Kidney epithelial cell (primary cell): ENCODE measurements at places on chromosomes 12 and 14. TPM values are rescaled to one million over a fixed set of nuclear protein-coding genes. Genes with fewer than 3 reads are reported as not detected.

Gene CEP128
- total RNA-seq: 1.7 and 4.2 TPM in 2 replicates

Gene SLC2A14
- not detected in 2 replicates for total RNA-seq

Gene C3AR1
- 0.04 and 0.41 TPM in 2 replicates for total RNA-seq

Gene LBHD2
- total RNA-seq: not detected in 2 replicates

Gene ARMH4
- 4.1 and 4.2 TPM in 2 replicates for total RNA-seq

Gene MAX
- 59.5 and 60.0 TPM in 2 replicates for total RNA-seq

Gene CEBPE
- total RNA-seq: not detected in 2 replicates

Gene FAM90A1
- 0.63 and 1.1 TPM in 2 replicates for total RNA-seq

Gene CMKLR1
- total RNA-seq: under 0.01 and 1.4 TPM in 2 replicates

Gene GLT1D1
- 1.3 and 1.7 TPM in 2 replicates for total RNA-seq

Gene CLEC2B
- total RNA-seq: 0.50 TPM in 1 of 2 replicates, not detected in the other

Gene DTX1
- 0.89 and 1.8 TPM in 2 replicates for total RNA-seq

Gene HOXC13
- not detected in 2 replicates for total RNA-seq

Gene TBC1D30
- total RNA-seq: 3.7 and 4.6 TPM in 2 replicates

Gene OR8S1
- total RNA-seq: not detected in 2 replicates

Gene SLC25A47
- not detected in 2 replicates for total RNA-seq

Gene DDN
- 0.13 and 0.34 TPM in 2 replicates for total RNA-seq

Gene GALNT6
- 35.0 and 45.7 TPM in 2 replicates for total RNA-seq

Gene TDRD9
- total RNA-seq: 6.5 and 7.3 TPM in 2 replicates

Gene ZBTB39
- 8.5 and 10.0 TPM in 2 replicates for total RNA-seq

Gene CRIP1
- 2.0 and 11.1 TPM in 2 replicates for total RNA-seq

Gene MLXIP
- total RNA-seq: 34.2 and 35.7 TPM in 2 replicates

Gene GNG2
- total RNA-seq: 3.3 and 4.1 TPM in 2 replicates

Gene KRT6A
- total RNA-seq: 0.21 and 0.27 TPM in 2 replicates

Gene DIP2B
- 39.3 and 40.9 TPM in 2 replicates for total RNA-seq

Gene CCNK
- 17.5 and 21.9 TPM in 2 replicates for total RNA-seq

Gene NUAK1
- 38.2 and 56.7 TPM in 2 replicates for total RNA-seq

Gene VRTN
- total RNA-seq: not detected in 2 replicates

Gene HPD
- total RNA-seq: 0.33 TPM in 1 of 2 replicates, not detected in the other

Gene ADAM21
- 0.08 and 0.34 TPM in 2 replicates for total RNA-seq

Gene MGP
- total RNA-seq: 2.2 and 4.0 TPM in 2 replicates

Gene RAB15
- total RNA-seq: 18.2 and 21.9 TPM in 2 replicates

Gene FLVCR2
- 0.75 and 1.0 TPM in 2 replicates for total RNA-seq

Gene CLEC9A
- total RNA-seq: not detected in 2 replicates

Gene POTEG
- not detected in 2 replicates for total RNA-seq

Gene KRT2
- not detected in 2 replicates for total RNA-seq
